SJSA1 (cell line): ENCODE measurements at places on chromosomes 12 and 14.

DNA sequence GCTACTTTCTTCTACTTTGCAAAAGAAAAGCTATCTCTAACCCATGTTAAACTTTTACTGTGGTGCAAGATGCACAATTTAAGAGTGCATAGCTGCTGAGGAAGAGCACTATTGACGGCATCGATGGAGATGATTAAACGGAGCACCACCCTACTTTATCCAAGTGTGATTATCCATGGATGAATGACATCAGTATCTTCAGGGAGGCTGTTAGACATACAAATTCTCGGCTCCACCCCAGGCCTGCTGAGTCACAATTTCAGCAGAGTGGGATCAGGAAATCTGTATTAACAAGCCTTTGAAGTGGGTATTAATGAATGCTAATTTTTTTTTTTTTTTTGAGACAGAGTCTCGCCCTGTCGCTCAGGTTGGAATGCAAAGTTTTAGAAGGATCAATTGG is 16.2 kb downstream of the SLC2A14 start:
- no peak for DNase-seq

- peak; percentile 32 for DNase-seq
Measured at GRCh38 chr14:105859717-105860614, 333.6 kb downstream of the TMEM121 start.

DNA sequence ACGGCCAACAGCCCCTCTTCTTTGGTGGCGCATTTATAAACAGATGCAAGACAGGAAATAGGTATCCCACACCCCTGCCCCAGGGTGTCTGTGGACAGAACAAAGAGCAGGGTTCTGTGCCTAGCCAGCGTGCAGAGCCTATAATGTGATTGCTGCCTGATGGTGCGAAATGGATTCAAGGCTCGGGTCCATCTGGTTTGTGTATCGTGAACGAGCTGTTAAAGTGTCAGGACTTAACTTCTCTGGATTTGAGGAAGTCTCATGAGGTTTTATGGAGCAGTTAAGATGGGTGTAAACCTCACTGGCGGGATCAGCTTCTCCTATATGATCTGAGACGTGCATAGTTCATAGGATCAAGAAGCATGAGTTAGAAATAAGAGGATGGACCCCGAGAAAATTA is 388.7 kb upstream of the TBX3 start:
- DNase-seq: no peak

DNA sequence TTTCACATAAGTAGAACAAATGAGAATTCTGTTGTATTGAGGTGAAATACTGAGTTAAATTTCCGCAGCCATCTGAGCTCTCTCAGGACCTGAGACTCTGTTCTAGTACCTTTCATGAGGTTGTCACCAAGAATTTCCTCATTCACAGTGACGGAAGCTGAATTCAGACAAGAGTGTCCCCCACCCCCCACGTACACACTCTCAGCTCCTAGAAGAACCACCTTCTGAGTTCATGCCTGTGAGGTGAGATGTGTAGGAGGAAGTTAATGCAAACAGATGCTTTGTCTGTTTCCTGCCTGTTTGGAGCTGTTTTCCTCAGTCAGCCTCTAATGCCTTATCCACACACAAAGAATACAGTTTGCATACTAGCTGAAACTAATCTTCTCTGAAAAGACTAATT is 18.2 kb downstream of the BICDL1 start:
- no peak for DNase-seq

DNA sequence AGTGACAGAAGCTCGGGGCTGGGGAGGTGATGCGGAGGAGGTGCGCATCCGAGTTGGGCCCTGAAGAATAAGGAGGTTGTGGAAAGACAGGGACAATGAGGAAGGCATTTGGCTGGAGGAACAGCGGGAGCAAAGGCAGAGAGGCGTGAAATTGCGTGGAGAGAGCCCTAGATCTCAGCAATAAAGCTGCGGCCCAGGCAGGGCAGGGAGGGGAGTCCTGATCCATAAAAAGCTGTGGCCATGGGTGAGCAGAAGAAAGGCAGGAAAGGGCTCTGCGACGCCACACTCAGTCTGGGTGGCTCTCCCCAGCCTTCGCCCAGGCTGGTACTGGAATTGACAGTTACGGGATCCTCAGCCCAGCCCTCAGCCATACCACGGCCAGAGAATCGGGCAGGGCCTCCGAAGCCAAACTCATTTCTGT is 2.2 kb downstream of the FIGNL2 start:
- DNase-seq: no peak

- no peak for DNase-seq
Measured at GRCh38 chr12:88633312-88633711, 53.0 kb upstream of the KITLG start.

DNA sequence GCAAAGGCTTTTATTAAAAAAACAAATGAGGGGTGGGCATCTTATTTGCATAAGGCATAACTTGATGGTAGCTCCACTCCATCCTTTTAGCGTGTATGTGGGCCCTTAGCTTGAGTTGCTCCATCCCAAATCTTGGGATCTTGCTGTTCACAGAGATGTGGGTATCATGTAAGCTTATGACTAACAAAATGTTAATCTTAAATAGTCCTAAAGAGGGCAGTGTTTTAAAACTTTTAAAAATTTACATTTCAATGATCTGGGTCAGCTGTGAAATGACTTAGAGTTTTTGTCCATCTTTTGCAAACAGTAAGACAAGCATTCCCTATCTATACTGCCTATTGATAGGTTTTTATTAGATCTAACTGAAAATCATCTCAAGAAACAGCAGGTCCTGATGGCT is 86.0 kb downstream of the SLCO1A2 start:
- DNase-seq: no peak

DNA sequence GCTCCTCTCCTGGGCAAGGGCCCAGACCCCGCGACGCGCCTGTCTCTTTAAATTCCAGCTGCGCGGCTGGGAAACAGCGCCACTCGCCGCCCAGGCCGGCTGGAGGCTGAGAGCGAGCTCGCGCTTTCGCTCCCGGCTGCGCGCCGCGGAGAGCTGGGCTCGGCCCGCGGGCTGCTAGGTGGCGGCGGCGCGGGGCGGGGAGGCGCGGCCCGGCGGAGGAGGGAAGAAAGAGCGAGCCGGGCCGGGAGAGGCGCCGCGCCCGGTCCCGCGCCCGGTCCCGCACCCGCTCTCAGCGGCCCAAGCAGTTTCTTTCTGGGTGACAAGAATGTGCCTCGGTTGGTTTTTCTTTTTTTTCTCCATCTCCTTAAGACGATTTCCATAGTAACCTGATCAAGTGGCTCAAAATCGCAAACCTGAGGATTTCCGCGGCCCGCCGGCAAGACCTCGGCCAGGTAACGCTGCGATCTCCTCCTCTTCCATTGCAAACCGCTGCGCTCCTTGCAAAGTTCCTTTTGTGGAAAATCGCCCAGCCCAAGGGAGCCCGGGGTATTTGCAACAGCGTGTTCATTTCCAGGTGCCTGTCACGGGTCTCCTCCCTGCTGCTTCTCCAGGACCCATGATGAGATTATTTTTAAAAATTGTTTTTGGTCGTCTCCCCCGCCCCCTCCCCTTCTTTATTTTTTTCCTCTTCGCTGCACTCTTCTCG is 259.5 kb upstream of the E2F7 start:
- peak; percentile 62 for DNase-seq

GRCh38 chr12:102372087-102372486 is 108.3 kb downstream of the IGF1 start:
- DNase-seq: no peak

DNA sequence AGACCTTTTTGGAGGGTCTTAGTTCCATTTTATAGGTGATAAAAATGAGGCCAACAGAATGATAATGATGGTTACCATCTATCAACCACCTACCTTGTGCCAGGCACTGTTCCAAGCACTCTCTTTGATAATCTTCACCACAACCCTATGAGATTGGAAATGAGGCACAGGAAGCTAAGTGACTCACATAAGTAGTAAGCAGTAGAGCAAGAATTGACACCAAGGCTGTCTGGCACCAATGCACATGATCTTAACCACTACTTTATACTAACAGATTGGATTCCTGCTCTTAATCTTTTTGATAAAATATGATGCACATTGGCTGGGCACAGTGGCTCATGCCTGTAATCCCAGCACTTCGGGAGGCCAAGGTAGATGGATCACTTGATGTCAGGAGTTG is 91.4 kb downstream of the DRAM1 start:
- DNase-seq: no peak

- DNase-seq: no peak
Measured at GRCh38 chr14:56487090-56487667, 92.4 kb upstream of the TMEM260 start.

GRCh38 chr14:92922883-92923743 is at the start of gene CHGA:
Gene CHGA (plus strand): TSS chr14:92923150. CDS start chr14:92923360, 210 bp downstream.
- DNase-seq: peak; percentile 57

- no peak for DNase-seq
Measured at GRCh38 chr12:2076196-2076570, 23.4 kb downstream of the CACNA1C start.

DNA sequence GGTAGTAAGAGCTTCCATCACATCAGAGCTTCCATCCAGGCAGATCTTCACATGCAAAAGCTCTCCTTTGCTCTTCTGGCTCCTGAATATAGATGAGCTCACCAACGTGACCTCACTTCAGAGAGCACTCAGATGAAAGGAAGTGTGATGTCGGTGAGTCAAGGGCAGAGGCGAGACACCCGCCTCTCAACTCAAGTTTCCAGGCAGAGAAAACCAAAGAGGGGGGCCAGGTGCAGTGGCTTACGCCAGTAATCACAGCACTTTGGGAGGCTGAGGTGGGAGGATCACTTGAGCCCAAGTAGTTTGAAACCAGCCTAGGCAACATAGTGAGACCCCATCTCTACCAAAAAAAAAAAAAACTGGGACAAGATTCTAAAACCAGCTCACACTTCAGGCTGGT is 126.9 kb downstream of the DUSP6 start:
- DNase-seq: no peak

GRCh38 chr12:108004319-108004718 is 124.8 kb upstream of the WSCD2 start:
- no peak for DNase-seq

- DNase-seq: no peak
Measured at GRCh38 chr14:41137741-41138140, 468.9 kb upstream of the LRFN5 start.

- DNase-seq: peak; percentile 67
Measured at GRCh38 chr12:26884765-26885576, 52.0 kb upstream of the ITPR2 start.

DNA sequence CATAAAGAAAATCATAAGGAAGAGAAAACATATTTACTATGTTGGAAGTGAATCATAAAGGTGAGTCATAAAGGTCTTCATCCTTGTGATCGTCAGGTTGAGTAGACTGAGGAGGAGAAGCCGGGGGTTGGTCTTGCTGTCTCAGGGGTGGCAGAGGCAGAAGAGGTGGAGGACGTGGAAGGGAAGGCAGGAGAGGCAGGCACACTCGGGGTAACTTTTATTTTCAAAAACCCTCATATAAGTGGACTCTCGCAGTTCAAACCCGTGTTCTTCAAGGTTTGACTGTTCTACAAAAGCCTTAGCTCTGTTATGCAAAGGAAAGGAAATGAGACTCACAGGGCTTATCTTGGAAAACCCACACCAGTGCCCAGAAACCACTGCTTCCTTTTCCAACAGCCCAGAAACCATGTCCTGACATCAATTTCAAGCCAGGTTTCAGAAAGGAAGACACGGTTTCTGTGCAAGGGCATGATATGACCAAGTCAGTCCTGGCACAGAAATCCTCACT is 14.0 kb downstream of the SMCO2 start:
- no peak for DNase-seq

DNA sequence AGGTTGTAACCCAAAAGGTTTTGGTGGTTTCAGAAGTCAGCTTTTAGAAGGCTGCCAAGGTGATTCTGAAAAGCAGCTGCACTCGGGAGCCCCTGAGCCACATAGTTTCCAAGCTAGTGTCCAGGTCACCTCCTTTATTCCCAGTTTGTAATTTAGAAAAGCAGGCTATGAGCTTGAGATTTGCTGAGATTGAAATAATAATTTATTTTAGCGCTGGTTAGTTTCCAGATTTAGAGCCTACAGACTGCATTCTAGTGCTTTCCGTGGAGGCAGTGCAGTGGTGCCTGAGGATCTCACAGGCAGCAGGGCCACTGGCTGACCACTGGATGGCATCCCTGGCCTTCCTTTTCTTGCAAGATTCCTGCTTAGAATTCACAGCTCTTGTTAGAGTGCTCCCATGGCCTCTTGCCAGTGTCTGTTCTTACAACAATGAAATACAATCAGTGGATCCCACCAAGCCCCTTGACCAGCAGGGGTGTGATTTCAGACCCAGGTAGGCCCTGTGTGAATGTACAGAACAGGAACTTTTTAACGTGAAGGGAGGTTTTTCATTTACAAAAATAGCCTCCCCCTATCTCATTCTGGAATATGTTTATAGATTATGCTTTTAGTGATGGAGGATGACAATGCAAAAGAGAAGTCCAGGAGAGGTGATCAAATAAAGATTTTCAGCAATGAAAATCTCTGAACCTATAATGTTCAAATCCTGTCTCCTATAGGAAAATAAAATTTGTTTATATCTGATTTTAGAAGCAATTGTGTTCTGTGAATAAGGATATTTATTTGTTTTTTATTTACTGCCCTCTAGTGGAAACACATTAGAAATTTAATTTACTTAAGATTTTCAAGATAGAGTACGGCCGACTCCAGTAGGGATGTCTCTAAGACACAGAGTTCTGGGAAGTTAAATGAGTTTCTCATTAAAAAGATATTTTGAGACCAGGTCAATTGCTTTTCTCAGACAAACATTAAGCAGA is 362.1 kb upstream of the STXBP6 start:
- DNase-seq: no peak

- DNase-seq: no peak
Measured at GRCh38 chr14:96851694-96852381, 54.7 kb downstream of the VRK1 start.

DNA sequence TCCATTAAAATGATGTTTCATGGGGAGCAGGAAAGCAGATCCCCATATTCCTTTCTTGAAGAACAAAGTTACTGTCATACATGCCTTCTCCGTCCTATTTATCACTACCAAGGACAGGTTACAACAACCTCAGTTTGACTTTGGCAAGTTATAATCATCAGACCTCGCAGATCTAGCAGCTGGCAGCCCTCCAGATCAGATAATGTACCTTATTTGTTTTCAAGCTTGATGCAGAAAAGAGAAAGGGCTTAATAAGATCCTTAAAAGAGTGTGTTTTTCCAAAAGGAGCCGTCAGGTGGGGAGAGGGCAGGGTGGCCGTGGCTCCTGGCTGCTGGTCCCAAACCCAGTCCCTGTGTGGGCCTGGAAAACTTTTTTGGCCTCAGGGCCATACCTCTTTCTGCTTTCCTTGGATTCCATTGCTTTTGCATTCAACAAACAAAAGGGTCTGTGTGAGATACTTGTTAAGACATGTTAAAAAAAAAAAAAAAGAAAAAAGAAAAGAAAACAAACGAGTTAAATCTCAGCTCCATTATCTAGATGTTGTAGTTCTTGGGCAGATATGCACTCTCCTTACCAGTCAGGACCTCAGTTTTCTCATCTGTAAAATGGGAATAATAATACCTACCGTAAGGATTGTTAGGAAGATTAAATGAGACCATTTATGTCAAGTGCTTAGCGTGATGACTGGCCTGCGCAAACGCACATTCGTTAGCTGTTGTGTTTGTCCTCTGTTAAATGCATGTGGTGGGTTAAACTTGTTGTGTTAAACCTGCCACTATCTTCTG is 64.6 kb downstream of the B4GALNT3 start:
- no peak for DNase-seq

GRCh38 chr14:94334872-94335271 is 11.7 kb upstream of the SERPINA6 start:
- DNase-seq: no peak

- peak; percentile 95 for DNase-seq
Measured at GRCh38 chr12:57965766-57966165, 24.4 kb downstream of the ATP23 start.

GRCh38 chr14:97878727-97879126 is 1081.5 kb downstream of the VRK1 start:
- no peak for DNase-seq
